Transverse colon (tissue), 4 donors: ENCODE measurements at places on chromosomes 6 and 20.

- DNase-seq: no peak
Observed at GRCh38 chr6:130557481-130558112, 191.8 kb downstream of the TMEM200A start.

DNA sequence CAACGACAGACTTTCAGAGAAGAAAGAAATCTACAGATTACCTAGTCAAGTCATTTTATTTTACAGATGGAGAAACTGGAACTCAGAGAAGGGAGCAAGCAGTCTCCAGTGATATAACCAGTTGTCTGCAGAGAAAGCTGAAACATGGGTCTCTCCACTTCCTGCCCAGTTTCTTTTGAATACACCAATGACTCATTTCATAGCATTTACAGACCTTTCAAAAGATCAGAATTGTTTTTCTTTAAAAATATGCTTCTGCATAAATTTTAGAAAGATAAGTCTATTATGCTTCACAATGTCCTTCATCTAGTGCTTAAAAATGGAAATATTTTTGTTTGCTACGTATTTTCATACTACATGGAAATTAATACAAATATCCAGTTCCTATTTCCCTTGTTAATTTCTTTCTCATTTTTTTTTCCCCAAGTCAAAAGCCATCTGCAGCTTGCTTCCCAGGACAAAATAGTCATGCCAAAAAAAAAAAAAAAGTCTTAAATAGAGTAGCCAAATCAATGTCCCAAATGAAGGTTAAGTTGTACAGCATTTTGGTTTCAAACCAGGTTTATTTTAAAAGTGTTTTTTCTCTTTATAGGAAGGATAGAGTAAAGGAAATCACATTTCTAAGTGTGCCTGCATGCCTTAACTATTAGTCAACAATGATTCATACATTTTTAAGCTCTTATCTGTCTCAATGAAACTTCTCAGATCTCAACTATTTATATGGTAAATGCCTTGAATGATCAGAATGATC, 36.9 kb downstream of the ARHGAP18 start:
- DNase-seq: no peak

DNA sequence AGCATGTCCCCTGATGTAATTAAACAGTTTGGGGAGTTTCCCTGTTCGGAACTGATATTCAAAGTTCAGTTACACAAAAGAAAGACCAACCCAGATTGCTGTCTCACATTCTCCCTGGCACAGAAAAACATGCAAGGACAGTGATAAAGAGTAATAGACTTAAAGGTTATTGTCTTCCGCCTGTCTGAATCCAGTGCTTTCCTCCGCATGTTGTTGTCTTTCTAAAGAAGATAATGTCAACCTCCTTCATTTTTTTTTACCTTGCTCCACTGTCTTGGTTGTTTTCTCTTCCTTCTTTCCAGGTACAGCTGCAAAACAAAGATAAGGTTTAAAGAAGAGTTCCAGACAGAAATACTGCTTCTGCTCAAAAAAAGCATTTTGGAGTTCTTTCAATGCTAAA, 284.5 kb downstream of the TRDN start:
- DNase-seq: no peak

DNA sequence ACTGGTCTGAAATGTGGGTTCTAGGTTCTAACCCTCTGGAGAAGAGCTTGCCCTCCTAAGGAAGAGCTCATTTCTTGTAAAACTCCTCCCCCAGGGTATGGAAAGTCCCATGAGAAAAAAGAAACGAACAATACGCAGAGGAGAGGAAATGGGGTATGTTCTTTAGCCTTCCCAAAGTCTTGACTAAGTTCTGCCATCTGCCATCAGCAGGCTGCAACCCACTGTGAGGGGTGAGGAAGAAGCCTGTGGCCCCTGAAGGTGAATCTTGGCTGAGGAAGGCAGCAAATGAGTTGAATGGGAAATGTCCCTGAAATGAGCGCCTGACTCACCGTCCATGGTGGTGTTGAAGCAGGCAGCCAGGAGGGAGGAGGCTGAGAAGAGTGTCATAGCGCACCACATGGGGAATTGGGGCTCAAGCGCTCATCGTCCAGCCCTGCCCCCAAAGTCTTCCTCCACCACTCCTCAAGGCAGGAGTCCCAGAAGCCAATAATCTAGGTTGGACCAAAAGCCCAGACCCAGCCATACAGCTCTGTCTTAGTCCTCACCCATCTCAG, 10.4 kb upstream of the MATN4 start:
- DNase-seq: no peak

DNA sequence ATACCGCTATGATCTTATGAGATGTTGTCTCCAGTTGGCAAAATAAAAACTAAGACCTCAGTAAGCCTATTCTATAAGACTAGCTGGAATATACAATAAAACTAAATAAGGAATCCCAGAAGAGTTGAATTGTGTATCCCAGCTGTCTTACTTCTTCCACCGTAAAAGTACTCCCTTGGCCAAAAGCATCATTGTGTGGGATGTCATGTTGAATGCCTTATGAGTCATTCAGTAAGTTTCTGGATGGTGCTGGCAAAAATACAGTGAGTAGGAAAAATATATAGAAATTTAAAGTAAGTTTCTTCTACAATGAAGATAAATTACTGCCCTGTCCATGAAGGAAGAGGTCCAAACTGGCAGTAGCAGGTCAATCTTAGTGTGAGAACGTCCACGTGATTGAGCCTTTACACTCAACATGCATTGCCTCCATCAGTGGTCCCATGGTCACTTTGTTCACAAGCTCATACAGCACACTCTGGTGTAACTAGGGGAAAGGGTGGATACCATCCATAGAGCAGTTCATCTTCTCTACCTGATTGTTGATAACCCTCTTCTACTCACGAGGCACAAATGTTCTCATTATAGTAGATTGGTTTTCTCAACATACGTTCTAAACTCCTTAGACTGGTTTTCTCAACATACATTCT, 13.7 kb upstream of the ZNF318 start:
- no peak for DNase-seq
